ENCODE measurements at places on chromosomes 1 and 21.
A peak's percentile ranks its signal among the peaks of the same experiment; 100 is the strongest.

- no peak for DNase-seq
Observed at GRCh38 chr1:221517961-221518360, 223.9 kb downstream of the DUSP10 start.

GRCh38 chr21:25039461-25040380 is 567.6 kb downstream of the MRPL39 start:
- DNase-seq = peak; percentile 64

DNA sequence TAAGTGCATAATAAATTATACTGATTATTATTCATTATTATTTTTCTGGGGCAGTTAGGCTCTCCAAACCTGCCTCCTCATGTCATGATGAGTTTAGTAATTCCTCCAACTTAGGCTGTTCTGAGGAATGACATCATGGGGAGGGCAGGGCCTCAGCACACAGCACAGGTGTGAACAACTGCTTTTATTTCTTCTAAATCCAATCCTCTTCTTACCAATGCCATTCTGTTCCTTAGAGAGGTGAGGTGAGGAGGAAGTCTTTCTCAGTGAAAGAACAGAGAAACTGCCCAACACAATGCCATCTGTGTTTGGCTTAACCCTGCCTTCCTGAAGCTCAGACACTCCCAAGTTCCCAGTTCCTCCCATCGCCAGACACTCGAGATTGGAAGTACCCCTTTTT is 45.4 kb upstream of the WASF2 start:
- no peak for DNase-seq

GRCh38 chr1:43446388-43446740 is 7.4 kb downstream of the HYI start:
- no peak for DNase-seq

GRCh38 chr1:205840146-205840923 is 9.6 kb downstream of the PM20D1 start:
- DNase-seq = peak; percentile 46

GRCh38 chr1:18997508-18997907 is 41.0 kb upstream of the IFFO2 start:
- no peak for DNase-seq

GRCh38 chr21:35046880-35047229 is 2.2 kb downstream of the RUNX1 start:
- no peak for DNase-seq

DNA sequence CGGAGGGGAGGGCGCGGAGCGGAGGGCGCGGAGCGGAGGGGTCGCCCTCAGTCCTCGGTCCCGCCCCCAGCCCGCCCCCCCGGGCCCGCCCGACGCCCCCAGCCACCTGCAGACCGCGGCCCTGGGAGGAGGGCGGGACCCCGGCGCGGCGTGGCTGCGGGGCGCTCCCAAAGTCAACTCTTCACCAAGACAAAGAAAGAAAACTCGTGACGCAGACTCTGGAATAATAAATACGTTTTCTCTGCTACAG is 1.2 kb downstream of the HES4 start:
- no peak for DNase-seq

DNA sequence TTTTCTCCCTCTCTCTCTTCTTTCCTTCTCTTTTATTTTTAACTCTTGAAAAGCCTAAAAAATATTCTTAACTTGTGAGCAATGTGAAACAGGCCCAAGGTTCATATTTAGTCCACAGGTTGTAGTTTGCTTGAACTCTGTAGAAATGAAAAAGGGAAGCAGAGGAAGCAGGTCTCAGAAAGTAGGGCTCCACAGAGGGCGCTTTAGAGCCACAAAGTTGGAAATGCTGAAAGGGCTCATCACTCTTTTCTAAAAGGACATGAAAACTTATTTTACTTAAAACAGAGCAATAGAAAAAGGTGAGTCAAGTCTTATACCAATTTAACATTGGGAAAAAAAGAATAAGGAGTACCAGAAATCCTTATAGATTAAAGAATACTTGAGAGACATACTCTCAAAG is 247.0 kb downstream of the USP25 start:
- DNase-seq = peak; percentile 27

DNA sequence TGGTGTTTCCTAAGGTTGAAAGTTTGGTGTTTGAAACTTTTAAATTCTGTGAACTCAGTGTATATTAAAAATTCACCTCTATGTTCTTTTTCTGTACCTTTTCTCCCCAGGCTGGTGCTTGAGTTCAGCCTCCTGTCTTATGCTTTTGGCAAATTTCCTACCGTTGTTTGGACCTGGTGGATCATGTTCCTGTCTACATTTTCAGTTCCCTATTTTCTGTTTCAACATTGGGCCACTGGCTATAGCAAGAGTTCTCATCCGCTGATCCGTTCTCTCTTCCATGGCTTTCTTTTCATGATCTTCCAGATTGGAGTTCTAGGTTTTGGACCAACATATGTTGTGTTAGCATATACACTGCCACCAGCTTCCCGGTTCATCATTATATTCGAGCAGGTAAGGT is 24.9 kb upstream of the AXDND1 start:
- no peak for DNase-seq

DNA sequence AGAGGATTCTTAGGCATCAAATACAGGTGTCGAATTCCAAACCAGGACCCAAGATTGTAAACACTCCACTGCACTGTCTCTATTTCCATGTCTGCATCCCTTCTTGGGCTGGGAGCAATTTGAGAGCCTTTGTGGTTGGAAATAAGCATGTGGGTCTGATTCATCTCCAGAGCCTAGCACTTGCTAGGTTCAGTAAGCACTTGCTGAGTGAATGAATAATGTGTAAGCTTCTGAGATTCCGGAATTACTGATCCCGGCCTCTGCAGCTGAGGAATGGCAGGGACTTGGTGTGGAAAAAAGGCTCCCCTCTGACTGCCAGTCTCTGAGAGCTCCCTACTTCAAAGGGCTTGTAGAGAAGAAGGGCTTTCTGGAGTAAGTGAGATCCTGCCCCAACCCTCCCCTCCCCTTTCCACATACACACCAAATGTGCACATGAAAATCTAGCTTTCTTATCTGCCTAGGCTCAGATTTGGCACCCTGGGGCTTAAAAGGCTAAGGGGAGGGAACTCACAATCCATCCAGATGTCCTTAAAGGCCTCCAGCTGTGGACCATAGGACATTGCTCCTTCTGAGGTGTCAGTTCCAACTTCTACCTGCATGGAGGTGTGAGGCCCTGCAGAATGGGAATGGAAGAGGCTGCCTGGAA is 39.6 kb upstream of the TRABD2B start:
- DNase-seq = no peak

DNA sequence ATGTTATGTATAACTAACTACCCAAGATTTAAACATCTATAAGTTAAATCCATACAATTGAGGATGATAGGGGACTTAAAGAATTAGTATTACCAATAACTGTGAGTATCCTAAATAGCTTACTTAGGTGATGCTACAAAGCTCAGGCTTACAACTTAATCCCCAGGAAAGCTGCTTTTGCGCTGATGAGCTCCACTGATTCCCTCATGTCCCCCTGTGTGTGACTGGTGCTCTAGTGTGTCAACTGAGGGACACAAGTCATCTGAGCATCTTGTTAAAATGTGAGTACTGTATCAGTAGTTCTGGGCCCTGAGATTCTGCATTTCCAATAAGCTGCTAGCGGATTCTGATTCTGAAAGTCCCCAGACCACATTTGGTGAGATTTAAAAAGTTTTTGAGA is 1458.8 kb downstream of the MRPL39 start:
- DNase-seq = no peak

GRCh38 chr1:233885196-233885920 is 19.1 kb upstream of the SLC35F3 start:
- no peak for DNase-seq

DNA sequence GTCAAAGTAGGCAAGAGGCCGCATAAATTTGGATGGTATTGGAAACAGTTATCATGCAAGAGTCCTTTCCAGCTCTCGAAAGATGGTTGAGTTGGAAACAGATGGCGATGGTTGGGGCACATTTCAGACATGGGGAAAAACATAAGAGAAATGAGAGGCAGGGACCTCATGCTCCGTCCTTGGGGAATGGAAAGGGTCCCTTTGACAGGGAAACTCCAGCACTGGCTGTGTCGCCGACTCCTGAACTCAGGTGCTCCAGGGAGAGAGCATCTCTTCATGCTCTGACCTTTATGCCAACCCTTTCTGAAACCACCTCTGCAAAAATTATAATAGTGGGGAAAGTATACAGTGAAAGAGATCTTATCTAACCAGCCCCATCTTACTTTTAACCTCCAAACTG is 36.8 kb upstream of the COL6A2 start:
- DNase-seq = no peak

- no peak for DNase-seq
Observed at GRCh38 chr1:169204157-169204556, 97.7 kb downstream of the ATP1B1 start.

- no peak for DNase-seq
Observed at GRCh38 chr1:179490611-179491010, 85.1 kb downstream of the NPHS2 start.
